Karpas-422 (cell line): ENCODE measurements at places on chromosomes 5 and 9. TPM values are rescaled to one million over a fixed set of nuclear protein-coding genes. Genes with fewer than 3 reads are reported as not detected.

DNA sequence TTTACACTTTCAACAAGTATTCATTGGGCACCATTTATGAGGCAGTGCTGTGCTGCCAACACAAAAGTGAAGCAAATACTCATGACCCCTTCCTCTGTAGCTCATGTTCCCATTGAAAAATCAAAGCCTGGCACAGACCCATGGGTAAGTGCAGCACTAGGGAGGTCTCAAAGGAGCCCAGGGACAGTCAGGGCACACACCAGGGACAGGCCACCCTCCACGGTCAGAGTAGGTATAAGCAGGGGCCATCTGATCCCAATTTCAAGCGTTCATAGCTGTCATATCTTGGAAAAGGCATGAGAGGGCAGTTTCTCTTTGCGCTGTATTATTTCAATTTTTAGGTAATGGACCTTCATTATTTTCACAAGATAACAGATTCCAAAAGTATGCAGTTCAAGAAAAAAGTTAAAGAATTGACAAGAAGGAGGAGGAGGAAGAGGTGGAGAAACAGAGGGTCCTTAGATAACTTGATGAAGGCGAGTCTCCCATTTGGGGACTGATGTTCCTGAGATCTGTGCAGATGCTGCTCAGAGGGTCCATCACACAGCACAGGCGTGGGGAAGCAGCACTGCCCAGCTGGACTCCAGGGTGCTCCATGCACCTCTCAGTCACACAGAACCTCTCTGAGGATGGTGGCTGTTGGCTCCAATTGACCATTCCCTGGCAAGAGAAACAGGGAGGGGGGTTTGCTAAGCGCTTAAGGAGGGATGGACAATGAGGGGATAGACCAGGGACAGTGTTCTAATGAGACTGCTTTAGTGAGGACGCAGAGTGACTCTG, 7.5 kb downstream of the CTSL start:
- DNase-seq: no peak

Gene ADGRV1
- total RNA-seq: 0.04 TPM in 1 of 2 replicates, not detected in the other

Gene CCL27
- 0.36 TPM in 1 of 2 replicates, not detected in the other for total RNA-seq

Gene TXNDC8
- total RNA-seq: not detected in 2 replicates

Gene INSL6
- not detected in 2 replicates for total RNA-seq

- DNase-seq: no peak
Measured at GRCh38 chr9:107483666-107484065, 5.9 kb downstream of the KLF4 start.

DNA sequence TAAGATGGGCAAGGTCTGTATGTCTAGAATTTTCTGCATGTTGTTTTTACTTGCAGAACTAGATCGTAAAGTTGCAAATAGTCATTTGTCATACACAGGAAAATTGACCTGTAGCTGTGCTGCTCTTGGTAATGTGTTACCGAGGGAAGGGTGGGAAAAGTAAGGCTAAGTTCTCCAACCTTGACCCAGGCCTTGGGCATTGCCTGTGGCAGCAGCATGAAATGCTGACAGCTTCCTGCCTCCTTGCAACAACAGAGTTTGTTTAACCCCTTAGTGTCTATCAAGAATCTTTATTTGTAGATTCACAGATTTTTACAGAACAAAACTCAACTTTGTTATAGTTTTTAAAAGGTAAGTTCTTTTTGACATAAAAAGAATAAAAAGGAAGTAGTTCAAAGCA, 48.3 kb downstream of the ERCC6L2 start:
- no peak for DNase-seq

DNA sequence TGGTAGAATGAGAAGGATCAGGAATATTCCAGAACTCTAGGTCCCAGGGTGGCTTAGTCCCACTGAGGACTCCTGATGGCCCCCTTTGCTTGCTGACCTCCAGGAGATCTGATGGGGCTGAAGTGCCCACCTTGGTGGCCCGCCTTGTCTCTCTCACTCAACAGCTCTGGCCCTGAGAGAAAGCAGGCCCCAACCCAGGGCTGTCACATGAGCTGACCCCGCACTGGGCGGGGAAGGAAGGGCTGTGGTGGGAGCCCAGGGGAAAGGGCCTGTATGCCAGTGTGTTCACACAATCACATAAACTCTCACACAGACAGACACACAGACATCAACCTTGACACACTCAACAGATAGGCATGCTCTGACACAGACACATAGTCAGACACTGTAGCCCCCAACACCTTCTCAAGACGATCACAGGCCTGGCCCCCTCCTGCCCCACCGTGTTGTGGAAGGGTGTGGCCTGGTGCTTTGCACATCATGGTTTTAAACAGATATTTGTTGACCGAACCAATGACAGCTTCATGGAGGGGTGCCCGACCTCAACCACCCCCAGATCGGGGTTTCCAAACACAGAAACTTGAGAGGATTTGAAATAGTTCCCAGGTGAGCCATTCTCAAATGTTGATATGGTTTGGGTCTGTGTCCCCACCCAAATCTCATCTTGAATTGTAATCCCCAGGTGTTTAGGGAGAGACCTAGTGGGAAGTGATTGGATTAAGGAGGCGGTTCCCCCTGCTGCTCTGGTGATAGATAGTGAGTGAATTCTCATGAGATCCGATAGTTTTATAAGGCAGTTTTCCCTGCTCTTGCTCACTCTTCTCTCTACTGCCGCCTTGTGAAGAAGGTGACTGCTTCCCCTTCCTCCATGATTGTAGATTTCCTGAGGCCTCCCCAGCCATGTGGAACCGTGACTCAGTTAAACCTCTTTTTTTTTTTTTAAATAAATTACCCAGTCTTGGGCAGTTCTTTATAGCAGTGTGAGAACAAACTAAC, 48.5 kb upstream of the HAND1 start:
- no peak for DNase-seq

DNA sequence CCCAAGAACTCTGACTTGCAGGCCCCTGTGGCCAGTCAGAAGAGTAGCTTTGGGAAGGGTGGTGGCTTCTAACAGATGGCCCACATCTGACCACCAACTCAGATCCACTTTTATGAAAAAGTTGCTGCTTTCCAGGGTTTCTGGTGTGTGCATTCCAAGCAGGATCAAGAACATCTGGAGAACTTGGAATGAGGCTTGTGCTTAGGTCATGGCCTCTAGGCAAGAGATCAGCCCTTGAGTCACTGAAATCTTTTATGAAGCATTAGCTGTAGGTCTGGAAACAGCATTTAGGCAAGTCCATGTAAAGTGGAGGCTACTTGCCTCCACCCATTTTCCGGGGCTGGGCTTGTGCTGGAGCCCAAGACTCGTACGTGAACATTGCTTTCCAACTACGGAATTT, 433.3 kb downstream of the SH3GL2 start:
- DNase-seq: no peak

Gene SOHLH1
- not detected in 2 replicates for total RNA-seq

Gene WDR31
- total RNA-seq: 0.56 and 1.0 TPM in 2 replicates

DNA sequence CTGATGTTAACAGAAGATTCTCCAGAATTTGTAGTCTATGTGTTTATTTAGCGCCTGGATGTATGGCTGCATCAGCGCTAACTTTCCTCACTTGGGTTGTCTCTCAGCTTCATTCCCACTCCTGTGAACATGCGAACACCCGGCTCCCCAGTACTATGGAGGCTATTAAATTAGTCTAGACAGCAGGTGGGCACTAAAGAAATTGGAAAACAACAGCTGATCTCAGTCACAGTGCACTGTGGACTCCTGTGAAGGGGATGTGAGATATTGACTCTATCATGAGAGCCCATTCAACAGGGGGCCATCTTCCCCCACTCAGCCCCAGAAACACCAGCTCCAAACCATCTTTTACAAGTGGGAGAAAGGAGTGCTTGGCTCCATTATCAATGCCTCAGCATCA, 471.0 kb downstream of the KDM4C start:
- no peak for DNase-seq

- no peak for DNase-seq
Measured at GRCh38 chr5:100838048-100838473, 65.0 kb downstream of the ST8SIA4 start.

Gene FOXE1
- total RNA-seq: not detected in 2 replicates

Gene PCDHGA8
- 8.8 and 9.6 TPM in 2 replicates for total RNA-seq

- no peak for DNase-seq
Measured at GRCh38 chr5:5145651-5146529, 5.8 kb downstream of the ADAMTS16 start.

Gene TAF11L10
- not detected in 2 replicates for total RNA-seq

DNA sequence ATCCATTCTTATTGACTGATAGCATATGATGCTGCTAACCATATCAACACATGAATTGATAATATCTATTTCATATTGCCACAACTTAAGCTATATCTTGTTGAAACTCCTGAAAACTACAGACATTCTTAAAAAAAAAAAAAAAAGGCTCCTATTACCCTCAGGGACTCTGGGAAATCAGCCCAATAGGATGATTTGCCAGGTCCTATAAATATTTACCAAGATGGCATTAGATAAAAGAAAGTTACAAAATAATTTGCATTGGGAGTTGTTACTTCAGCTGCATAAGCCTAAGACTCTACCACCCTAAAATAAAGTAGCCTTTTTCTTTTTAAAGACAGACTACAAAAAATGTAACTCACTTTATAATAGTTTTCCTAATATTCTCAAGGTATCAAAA, 84.4 kb downstream of the CDO1 start:
- no peak for DNase-seq

Gene ARSI
- total RNA-seq: not detected in 2 replicates

Gene TMC1
- not detected in 2 replicates for total RNA-seq

DNA sequence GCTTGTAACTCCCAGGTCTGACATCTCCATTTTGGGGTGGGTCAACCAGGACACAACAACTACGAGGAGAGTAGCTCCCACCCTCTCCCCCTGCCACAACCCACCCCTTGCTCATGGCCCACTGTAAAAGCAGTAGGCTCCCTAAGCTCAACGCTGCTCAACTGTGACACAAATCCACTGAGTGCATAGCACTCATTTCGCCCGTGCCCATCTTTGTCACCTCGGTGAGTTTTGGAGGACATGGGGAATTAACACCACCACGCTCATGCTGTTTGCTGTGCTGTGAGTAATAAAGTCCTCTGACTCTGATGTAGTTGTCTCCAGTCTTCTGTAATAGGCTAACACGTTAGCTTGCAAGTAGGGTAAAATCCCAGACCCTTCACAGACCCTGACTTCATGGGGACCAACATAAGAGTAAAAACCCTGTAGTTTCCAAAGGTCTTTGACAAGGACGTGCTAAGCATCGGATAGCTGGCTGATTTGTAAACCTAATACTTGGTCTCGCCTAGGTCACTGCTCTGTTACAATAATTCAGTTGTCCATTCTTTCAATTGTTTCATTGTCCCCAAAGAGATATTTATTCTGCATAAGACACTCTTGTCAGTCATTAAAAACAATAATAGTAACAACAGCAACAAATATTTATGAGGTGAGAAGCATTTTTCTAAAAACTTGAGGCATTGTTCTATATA, 7.7 kb downstream of the PLGRKT start:
- DNase-seq: no peak

Gene ERCC6L2
- 51.2 and 54.1 TPM in 2 replicates for total RNA-seq

DNA sequence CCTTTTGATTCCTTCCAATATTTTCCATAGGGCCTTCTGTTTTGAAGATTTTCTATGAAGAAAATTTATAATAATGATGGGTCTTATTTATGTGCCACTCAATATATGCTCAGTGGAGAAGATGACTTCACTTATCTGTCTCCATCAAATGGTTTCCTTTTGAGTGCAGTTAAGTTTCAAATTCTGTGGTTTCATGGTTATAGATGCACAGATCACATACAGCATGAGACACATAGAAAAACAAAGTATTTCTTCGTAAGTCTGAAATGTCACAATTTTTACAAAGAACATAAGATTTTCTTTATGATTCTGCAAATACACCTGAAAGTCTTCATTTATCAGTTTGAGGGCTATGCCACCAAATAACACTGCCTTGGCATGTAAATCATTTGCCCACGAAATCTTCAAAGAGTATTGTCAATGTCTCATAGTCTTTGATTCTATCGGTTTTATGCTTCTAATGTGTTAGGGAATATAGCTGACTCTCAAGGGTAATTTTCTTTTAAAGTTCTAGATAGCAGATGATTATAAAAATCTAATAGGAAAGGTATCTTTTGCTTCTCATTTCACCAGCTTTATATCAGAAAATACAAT, 14.1 kb downstream of the CFAP95 start:
- DNase-seq: no peak

Gene NUDT12
- total RNA-seq: not detected in 2 replicates

- no peak for DNase-seq
Measured at GRCh38 chr9:95725045-95725444, 150.4 kb upstream of the ERCC6L2 start.

DNA sequence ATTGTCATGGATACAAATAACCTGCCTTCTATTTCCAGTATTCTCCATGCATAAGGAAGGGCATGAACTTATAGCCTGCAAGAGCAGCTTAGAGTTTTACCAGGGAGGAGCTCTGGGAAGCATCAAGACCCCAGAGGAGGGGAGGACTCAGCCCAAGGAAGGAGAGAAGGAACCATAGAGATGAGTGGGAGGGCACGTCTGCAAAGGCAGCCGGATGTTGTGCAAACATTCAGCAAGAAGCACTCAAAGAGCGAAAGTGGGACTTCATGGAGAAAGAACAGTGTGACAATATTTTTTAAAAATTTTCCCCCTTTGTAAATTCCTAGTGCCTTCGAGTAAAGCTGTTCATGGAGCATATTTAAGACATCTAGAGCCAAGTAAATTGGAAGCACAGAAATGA, 270.1 kb upstream of the PTGER4 start:
- no peak for DNase-seq

Gene DRD1
- total RNA-seq: not detected in 2 replicates

DNA sequence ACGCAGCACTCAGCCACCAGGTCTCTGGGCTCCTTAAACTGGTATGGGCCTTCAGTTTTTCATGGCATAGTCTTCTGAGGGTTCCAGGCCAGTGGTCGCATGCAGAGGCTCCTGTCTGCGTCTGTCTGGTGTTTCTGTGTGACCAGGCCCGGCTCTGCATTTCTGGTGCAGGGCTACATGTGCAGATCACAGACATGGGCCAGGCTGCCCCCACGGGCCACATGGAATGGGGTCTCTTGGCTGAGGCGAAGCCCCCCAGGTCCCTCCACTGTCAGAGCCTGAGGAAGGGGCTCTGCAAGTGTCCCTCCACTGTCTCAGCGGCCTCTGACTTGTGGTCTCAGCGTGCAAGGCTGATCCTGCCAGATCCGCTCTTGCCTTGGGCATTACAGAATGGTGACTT, 15.6 kb upstream of the CARD19 start:
- no peak for DNase-seq

DNA sequence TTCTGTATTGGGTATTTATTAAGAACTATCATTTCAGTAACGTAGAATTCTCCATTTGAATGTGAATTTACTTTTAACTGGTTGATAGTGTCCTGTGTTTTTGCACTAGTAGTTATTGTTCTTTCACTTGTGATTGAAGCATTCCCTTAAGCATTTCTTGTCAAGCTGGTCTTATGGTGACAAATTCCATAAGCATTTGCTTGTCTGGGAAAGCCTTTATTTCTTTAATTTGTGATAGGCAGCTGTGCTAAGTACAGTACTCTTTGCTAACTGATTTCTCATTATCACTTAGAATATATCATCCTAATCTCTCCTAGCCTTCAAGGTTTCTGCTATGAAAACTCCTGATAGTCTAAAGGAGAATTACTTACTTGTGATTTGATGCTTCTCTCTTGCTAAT, 21.3 kb upstream of the SPATA31E1 start:
- DNase-seq: peak; percentile 29

- DNase-seq: no peak
Measured at GRCh38 chr5:18675041-18675440, 1040.8 kb downstream of the TAF11L14 start.
